ENCODE measurements at places on chromosomes 3 and 15.

DNA sequence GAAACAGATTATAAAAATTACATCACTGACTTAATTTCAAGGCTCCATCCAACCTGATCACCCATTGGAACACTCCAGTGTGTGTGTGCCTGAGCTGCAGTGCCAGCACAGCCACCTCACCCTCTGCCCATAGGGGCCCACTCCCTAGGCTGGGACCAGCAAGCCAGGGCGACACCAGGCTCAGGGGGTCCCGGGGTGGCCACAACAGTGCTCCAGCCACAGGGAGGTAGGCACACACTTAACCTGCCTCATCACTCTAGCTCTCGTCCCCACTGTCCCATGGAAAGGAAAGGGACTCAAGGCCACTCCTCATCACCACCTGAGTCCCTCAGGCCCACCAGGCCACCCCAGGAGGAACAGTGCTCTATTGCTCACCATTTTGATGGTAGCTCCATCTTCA lies 24.9 kb downstream of the ZXDC start:
- no peak for DNase-seq

GRCh38 chr3:23869977-23870662 lies 46.7 kb downstream of the NKIRAS1 start:
- DNase-seq, result no peak

GRCh38 chr3:42659451-42660130 lies 6.1 kb downstream of the ZBTB47 start:
- no peak for DNase-seq

- DNase-seq, result no peak
Observed at GRCh38 chr3:131453533-131453932, 49.2 kb downstream of the MRPL3 start.

- no peak for DNase-seq
Observed at GRCh38 chr3:174532216-174532615, 326.9 kb upstream of the NAALADL2 start.

DNA sequence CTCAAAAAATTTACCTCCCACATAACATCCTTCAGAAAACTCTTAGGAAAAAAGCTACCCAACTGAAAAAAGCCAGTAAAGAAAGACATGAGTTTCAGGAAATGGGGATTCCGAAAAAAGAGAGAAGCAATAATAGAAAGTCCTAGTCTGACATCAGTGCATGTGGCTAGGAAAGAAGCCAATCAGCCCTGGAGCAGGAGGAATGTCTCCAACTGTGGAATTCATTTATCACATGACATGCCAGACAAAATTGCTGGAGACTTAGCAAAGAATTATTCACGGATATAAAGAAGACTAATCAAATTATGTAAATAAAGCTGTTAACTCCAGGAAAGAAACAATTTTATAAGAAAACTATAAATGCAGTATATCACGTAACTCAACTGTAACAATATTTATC lies 258.9 kb upstream of the RARB start:
- no peak for DNase-seq

- DNase-seq, result no peak
Observed at GRCh38 chr15:69628256-69629093, 175.9 kb downstream of the RPLP1 start.

Data from activated CD8-positive, alpha-beta memory T cell treated with anti-CD3 and anti-CD28 coated beads for 1 hour (primary cell).